ENCODE measurements at places on chromosomes 3 and 15.
A peak's percentile ranks its signal among the peaks of the same experiment; 100 is the strongest.

- DNase-seq: no peak
Observed at GRCh38 chr15:78259232-78259631, 5.1 kb upstream of the DNAJA4 start.

- DNase-seq: no peak
Observed at GRCh38 chr3:101735833-101736232, 11.4 kb downstream of the CEP97 start.

DNA sequence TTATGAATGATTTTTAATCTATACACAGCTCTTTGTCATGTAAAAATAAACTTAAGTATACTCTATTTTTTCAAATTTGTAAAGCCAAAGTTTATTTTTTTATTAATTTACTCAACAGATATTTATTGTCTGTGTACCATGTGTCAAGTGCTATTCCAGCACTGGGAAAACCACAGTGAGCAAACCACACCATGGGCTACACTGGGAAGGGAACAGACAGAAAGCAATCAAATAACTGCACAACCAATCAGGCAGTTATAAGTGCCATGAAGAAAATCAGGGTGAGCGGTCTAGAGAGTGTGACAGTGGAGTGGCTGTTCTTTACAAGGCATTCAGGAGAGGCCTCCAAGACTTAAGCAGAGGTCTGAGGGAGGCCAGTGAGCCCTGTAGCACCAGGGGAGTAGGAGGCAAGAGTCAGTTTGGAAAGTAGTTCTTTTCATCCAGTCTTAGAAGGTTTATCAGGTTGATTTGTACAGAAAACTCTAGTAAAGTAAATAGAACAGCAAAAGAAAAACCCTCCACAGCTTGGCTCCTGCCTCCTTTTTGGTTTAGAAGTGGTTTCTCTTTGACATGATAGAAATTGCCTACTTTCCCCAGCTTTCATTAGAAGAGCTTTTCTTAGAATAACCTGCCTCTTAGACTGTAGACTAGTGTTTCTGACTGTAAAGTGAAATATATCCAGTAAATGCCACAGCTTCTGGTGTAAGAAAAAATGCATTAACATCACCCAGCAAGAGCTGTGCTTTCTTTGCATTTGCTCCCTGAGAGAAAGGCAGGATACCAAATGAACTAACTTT lies 13.7 kb downstream of the EIF2AK4 start:
- no peak for DNase-seq

DNA sequence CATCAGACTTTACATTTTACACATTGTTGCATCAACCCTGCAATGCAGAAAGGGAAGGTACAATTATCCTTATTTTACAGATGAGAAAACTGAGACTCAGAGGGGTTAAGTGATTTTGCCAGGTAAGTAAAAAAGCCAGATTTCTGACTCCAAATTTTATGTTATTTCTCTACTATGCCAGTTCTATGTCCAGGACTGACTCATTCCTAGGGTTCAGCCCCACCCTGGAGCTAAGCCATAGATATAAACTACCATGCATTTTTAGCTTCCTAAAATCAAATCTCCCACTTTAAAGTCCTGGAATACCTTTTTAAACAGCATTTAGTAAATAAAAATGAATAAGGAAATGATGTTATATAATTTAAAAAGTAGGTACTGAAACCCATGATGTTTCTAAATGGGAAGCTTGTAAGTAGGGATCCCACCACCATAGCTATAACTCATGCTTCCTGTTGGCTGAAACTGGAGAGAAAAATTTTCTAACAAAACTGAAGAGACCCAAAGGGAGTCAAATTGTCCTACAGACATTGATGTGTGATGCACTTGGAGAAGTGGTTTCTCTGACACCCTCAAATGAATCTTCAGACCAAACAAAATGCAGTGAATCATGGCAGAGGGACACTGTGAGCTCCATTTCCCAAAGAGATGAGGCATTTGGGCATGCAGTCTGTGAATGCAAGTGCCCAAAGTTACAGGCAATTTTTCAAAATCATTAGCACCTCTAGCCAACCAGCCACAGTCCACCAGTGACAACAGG lies 301.7 kb upstream of the UMPS start:
- no peak for DNase-seq

DNA sequence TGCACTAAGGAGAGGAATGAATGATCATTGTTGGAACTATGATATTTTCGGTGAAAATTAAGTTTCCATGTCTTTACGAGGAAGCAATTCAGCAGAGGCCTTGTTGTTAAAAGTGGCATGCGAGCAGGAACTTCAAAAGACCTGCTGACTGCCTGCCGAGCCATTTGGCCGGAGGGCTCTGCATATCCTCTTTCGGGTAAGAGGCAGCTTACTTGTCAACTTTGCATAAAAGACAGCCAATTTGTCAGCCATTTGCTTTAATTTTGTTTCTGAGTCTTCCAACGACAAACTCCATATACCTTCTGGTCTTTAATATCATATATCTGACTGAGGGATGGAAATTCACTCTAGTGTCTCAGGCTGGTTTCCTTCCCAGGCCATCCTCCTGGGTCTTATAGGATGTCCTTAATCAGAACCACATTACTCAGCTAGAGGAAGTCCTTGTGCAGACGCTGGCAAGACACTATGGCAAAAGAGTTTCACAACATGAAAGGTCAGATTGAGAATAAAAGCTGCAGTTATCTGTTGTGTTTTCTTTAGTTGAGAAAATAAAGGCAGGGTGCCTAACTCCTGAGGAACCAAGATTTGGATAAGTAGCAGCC lies 128.7 kb upstream of the WNT5A start:
- no peak for DNase-seq

DNA sequence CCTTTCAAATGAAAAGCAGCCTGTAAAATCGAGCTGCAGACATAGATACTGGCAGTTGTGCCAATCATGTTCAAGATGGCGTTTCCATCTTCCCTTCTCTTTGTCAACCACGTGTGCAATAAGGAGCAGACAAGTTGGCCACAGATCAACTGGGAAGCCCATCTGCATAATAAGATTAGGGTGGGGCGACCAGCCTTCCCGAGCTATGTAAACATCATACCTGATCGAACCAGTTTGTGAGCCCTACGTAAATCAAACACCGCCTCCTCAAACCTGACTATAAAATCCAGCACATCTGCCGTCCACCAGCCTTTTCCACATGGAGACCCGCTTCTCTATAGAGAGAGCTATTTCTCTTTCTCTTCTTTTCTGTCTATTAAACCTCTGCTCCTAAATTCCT lies 37.2 kb downstream of the TRIM42 start:
- DNase-seq: no peak

DNA sequence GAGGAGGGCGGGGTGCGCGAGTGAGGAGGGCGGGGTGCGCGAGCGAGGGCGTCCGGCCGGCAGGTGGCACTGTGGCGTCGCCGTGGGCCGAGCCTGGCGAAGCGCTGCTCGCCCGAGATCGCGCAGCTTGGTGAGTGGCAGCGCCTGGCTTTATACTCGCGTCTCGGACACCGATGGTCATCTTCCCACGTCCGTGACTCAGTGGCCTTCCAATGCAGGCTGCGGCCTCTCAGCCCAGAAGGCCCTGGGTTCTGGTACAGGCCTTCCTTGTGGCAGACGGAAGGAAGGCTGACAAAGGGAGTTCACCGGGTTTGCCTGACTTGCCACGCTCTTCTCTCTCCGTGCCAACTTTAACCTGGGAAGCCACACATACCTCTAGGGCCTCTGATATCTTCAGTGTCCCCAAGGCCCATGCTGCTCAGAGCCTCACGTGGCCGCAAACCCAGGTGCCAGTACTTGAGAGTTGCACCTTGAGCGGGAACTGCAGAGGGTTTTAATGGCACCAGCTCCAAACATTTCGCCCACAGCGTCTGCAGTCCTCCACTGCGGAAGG lies 195.3 kb upstream of the LYSMD4 start:
- peak; percentile 89 for DNase-seq

DNA sequence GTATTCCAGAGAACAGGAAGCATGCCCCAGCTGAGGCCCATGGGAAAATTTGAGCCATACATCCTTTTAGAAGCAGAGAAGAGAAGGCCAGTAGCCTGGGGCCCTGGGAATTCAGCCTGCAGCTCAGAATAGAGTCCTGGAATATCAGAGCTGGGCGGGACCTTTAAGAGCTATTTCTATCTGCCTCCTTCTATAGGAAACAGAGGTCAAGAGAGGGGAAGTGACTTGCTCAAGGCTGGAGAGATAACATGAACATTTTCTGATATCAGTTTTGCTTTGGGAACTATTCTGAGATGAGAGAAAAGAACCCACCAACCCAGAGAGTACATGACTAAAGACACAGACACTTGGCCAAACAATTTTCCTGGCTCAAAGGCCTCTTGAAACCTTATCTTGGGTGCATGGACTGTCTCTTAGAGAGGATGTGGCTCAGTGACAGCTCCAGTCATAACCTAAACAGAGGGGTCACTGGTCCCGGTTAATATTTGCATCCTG lies 26.0 kb downstream of the MASP1 start:
- no peak for DNase-seq

DNA sequence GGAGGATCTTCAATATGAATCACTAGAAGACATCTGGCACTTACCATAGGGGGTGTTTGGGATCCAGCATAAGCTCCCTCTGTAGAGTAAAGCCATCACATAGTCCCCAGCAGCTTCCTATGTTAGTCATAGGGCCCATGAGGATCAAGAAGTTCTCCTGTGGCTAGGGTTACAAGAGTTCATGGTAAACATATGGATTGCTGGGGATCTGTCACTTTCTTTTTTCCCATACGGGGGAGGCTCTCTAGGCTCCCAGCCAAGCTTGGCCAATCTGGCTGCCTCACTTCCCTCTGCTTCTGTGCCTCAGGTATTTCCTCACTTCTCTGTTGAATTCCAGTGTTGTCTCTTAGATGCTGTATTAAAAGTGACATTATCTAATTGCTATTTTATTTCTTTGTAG lies 597.9 kb downstream of the PDCD6IP start:
- DNase-seq: no peak

DNA sequence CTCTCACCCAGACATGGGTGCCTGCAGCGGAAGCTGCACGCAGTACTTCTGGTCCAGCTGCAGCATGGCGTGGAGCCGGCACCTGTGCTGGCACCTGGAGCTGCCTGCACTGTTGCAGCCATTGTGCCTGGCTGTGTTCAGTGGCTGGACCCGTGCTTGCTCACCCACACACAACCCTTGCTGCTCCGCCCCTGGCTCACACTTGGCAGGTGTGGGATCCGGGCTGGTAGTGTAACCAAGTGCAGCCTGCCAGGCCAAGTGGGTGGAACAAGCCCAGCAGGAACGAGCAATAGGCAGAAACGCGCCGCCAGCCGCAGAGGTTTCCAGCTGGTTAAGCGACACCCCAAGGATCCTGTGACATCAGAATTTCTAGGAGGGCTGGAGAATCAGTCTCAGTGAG lies 11.2 kb upstream of the SCAPER start:
- DNase-seq: no peak

DNA sequence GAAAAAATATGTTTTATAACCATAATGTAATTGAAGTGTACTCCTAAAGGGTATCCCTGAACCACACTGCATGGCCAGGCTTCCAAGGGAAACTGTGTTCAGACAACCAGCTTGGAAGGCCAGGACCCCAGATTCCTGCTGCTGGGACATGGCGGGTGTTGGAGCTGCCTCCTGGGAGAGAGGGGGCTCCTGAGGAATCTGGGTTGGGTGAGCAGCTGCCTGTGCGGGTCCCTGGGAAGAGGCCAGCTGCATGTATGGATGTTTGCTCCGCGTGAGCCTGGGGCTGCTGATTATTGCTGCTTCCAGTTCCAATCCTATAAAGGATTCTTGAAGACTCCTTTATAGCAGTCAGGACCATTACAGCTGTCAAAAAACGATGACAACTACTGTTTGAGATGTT lies 348.6 kb upstream of the ICE2 start:
- no peak for DNase-seq

- DNase-seq: no peak
Observed at GRCh38 chr3:184523825-184524615, 37.6 kb upstream of the EPHB3 start.

DNA sequence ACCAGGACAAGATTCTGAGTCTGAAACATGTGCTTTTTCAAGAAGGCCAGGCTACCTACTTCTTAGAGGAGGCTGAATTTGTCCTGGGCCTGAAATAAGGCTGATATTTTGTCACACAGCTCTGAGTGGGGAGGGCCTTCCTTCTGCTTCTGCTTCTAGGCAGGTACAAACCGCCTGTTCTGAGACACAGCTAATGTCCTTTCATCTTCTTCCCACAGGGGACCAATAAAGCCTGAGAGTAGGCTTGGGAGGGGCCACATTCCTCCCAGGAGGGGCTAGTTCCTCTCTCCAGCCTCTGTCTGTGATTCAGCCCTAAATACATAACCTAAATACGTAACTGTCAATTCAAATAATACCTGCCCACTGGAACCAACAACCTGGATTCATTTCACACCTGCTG lies 34.8 kb downstream of the CRYGS start:
- DNase-seq: no peak

- no peak for DNase-seq
Observed at GRCh38 chr15:91515188-91515754, 338.2 kb upstream of the SLCO3A1 start.

- DNase-seq: no peak
Observed at GRCh38 chr3:112056451-112056929, 22.0 kb downstream of the TMPRSS7 start.
